MCF 10A (cell line): ENCODE measurements at places on chromosomes 4 and X. TPM values are rescaled to one million over a fixed set of nuclear protein-coding genes. Genes with fewer than 3 reads are reported as not detected.

- no peak overlapping the region for H3K27ac ChIP-seq
- peaks cover 21% of the 10 kb centered on the region for H3K27me3 ChIP-seq
- no peak overlapping the region for H3K4me3 ChIP-seq
- no peaks in the 10 kb centered on the region for H3K36me3 ChIP-seq
- no peak for DNase-seq
- peaks cover 2% of the 10 kb centered on the region for H3K4me1 ChIP-seq
Measured at GRCh38 chr4:3261411-3262207, 12.7 kb downstream of the MSANTD1 start.

The IGFBP7 gene
- total RNA-seq = 55.2 and 61.9 TPM in 2 replicates

- H3K27ac ChIP-seq = no peak overlapping the region
- no peaks in the 10 kb centered on the region for H3K36me3 ChIP-seq
- peaks cover 4% of the 10 kb centered on the region for H3K27me3 ChIP-seq
Measured at GRCh38 chr4:151852202-151852601, 91.4 kb upstream of the GATB start.

GRCh38 chr4:160406263-160406825 is 1303.5 kb downstream of the RAPGEF2 start:
- no peak overlapping the region for H3K4me3 ChIP-seq
- H3K27ac ChIP-seq = no peak overlapping the region
- no peaks in the 10 kb centered on the region for H3K27me3 ChIP-seq
- no peak for DNase-seq
- H3K4me1 ChIP-seq = no peaks in the 10 kb centered on the region
- H3K36me3 ChIP-seq = no peaks in the 10 kb centered on the region

GRCh38 chr4:93835929-93836328 is 7.4 kb downstream of the ATOH1 start:
- no peak overlapping the region for H3K27ac ChIP-seq
- peaks cover 12% of the 10 kb centered on the region for H3K27me3 ChIP-seq

The POU3F4 gene
- not detected in 2 replicates for total RNA-seq

The DACH2 gene
- not detected in 2 replicates for total RNA-seq

GRCh38 chr4:114691865-114692264 is 93.3 kb downstream of the UGT8 start:
- H3K27me3 ChIP-seq = peaks cover 39% of the 10 kb centered on the region
- no peaks in the 10 kb centered on the region for H3K4me1 ChIP-seq
- H3K36me3 ChIP-seq = no peaks in the 10 kb centered on the region
- no peak overlapping the region for H3K4me3 ChIP-seq

DNA sequence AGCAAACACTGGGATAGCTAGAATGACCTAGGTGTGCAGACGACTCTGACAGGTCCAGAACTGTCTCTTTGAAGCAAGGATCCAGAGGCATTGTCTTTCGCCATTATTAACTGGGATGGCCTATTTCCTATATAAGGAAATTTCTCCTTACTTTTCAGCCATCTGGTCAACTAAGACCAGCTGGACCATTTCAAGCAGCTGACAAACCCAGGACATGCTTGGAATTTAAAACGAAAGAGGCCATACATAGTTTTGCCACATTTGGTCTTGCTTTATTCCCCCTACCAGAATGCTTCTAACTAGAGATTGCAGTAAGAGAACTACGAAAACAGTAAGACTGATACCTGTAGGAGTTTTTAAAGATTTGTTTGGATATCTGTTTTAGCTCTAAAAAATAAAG is 87.0 kb downstream of the GLRA2 start:
- H3K36me3 ChIP-seq = no peaks in the 10 kb centered on the region
- no peak overlapping the region for H3K4me3 ChIP-seq
- peaks cover 45% of the 10 kb centered on the region for H3K27me3 ChIP-seq
- H3K27ac ChIP-seq = no peak overlapping the region
- no peaks in the 10 kb centered on the region for H3K4me1 ChIP-seq
- no peak for DNase-seq

The NRK gene
- 0.16 and 0.25 TPM in 2 replicates for total RNA-seq

DNA sequence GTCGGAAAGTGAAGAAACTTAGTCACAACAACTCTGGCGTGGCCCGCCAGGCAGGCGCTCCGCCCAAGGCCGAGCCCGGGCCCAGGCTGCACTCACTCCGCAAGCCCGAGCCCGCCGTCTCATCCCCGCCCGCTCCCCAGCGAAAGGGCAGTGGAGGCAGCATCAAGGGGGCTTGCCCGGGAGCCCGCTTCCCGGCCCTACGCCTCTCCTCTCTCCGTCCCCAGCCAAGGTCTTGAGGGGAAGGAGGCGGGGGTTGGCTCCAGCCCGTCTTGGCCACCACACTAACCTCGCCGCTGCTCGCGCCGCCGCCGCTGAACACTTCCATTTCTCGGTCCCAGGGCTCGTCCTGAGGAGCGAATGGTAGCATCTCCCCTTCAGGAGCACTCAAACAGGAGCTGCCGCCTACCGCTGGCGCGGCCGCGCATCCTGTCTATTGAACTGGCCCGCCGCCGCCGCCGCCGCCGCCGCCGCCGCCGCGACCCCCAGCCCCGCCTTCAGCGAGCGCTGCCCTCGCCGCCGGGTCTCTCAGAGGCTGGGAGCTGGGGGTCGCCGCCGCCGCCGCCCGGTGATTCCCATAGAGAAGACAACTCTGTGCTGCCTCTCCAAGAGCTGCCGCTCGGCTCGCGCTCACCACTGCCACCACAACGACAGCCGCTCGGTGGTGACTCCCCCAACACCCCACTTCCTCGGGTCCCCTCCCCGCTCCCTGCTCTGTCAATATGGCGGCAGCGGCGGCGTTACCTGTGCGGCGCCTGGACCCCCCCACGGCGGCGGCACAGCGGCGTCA is at the start of gene RPS6KA6:
Gene RPS6KA6, minus strand, starts transcription at position 667 of the 787 bp plus-strand sequence. Its CDS starts 300 bp downstream, at position 367.
- DNase-seq = no peak
- no peak within 1 kb of the TSS for H3K27ac ChIP-seq
- no peaks in the 10 kb centered on the region for H3K4me1 ChIP-seq
- no peaks in the 10 kb centered on the region for H3K27me3 ChIP-seq
- H3K4me3 ChIP-seq = no peak within 1 kb of the TSS

The TLR6 gene
- total RNA-seq = 7.7 and 11.4 TPM in 2 replicates

- H3K4me1 ChIP-seq = no peaks in the 10 kb centered on the region
- H3K36me3 ChIP-seq = no peaks in the 10 kb centered on the region
- H3K27ac ChIP-seq = no peak overlapping the region
- no peaks in the 10 kb centered on the region for H3K27me3 ChIP-seq
Measured at GRCh38 chr4:91764085-91764484, 539.7 kb upstream of the GRID2 start.

- no peak overlapping the region for H3K27ac ChIP-seq
- no peaks in the 10 kb centered on the region for H3K36me3 ChIP-seq
- H3K4me1 ChIP-seq = no peaks in the 10 kb centered on the region
Measured at GRCh38 chrX:4588466-4588865, 875.0 kb upstream of the PRKX start.

The FAM9C gene
- total RNA-seq = not detected in 2 replicates

DNA sequence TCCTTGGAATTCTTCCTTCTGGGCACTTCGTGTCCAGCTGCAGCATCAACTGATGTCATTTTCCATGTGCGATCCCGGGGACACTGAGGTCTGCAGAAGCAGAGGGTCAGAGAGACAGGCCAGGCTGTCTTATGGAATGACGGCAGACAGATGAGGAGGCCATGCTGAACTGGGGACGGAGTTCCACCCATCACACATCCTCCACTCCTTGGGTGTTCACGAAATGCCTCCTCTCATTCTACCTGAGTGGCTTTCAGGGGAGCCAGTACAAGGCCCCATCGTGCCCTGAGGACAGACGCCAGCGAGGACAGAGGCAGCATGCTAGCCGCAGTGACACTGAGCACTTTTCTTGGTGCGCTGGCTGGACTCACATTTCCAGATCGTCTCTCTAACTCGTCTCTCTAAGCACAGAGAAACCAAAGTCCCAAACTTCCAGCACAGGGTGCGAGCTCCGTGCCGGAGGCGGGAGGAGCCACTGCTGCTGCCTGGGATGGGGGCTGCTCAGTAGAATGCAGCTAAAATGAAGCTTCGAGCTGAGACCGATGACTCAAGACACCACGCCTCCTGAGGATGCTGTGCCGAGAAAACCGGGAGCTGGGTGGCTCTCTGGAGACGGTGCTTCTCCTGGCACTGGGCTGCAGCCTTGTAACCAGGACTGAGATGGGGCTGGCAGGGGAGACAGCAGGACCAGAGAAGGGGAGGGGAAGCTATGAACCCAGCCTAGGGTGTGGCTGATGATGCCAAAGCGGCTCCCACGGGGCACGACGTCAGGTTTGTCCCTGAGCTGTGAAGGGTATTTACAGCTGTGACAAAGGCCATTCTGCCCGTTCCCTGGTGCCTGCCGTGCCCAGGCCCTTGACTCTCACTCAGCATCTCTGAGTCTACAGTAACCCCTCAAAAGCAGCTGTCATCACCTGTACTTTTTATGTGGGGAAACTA is 8.2 kb downstream of the ABLIM2 start:
- H3K4me1 ChIP-seq = no peaks in the 10 kb centered on the region
- no peak for DNase-seq
- H3K27me3 ChIP-seq = peaks cover 20% of the 10 kb centered on the region
- H3K27ac ChIP-seq = no peak overlapping the region
- H3K36me3 ChIP-seq = peaks cover 4% of the 10 kb centered on the region

DNA sequence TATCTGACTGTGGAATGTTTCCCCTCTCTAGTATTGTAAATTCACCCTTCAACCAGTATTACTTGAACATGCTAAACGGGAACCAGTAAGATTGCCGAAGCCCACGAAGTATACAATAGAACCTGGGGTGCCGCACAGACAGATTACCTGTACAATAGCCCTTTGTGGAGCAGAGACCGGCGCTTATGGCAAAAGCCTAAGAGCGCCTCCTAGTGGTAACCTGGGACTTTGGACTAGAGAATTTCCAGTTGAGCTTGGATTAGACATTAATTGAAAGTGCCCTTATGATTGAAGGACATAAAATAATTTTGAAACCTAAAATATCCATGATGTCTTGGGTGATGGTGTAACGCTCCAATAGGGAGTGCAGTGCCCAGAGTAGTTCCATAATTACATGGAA is 14.1 kb downstream of the ZNF157 start:
- peak; percentile 75 for DNase-seq
- H3K27me3 ChIP-seq = peaks cover 25% of the 10 kb centered on the region
- no peak overlapping the region for H3K4me3 ChIP-seq
- peaks cover 5% of the 10 kb centered on the region for H3K4me1 ChIP-seq

- no peak for DNase-seq
- H3K4me1 ChIP-seq = peaks cover 16% of the 10 kb centered on the region
- H3K27ac ChIP-seq = no peak overlapping the region
- peaks cover 17% of the 10 kb centered on the region for H3K36me3 ChIP-seq
- H3K4me3 ChIP-seq = no peak overlapping the region
Measured at GRCh38 chrX:49187526-49187925, 1.4 kb upstream of the PRICKLE3 start.

DNA sequence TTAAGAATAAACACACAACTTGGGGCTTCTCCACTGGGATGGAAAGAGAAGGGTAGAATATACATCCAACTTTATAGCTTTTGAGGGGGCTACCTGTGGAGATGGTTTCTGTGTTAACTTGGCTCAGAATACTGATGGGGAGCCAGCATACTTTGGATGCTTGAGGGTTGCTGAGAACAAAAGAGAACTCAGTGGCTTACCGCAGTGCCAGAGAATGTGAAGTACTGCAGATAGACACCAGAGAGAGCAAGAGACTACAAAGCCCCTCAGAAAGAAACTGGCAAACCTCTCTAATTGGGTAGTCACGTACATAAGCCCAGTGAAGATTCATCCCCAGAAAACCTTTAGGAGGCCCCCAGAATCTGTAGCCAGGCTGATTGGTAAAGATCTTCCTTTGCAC is 214.4 kb downstream of the DCHS2 start:
- no peaks in the 10 kb centered on the region for H3K4me1 ChIP-seq
- H3K27ac ChIP-seq = no peak overlapping the region
- H3K4me3 ChIP-seq = no peak overlapping the region
- no peaks in the 10 kb centered on the region for H3K27me3 ChIP-seq

The PCDH7 gene
- 3.6 and 5.6 TPM in 2 replicates for total RNA-seq

DNA sequence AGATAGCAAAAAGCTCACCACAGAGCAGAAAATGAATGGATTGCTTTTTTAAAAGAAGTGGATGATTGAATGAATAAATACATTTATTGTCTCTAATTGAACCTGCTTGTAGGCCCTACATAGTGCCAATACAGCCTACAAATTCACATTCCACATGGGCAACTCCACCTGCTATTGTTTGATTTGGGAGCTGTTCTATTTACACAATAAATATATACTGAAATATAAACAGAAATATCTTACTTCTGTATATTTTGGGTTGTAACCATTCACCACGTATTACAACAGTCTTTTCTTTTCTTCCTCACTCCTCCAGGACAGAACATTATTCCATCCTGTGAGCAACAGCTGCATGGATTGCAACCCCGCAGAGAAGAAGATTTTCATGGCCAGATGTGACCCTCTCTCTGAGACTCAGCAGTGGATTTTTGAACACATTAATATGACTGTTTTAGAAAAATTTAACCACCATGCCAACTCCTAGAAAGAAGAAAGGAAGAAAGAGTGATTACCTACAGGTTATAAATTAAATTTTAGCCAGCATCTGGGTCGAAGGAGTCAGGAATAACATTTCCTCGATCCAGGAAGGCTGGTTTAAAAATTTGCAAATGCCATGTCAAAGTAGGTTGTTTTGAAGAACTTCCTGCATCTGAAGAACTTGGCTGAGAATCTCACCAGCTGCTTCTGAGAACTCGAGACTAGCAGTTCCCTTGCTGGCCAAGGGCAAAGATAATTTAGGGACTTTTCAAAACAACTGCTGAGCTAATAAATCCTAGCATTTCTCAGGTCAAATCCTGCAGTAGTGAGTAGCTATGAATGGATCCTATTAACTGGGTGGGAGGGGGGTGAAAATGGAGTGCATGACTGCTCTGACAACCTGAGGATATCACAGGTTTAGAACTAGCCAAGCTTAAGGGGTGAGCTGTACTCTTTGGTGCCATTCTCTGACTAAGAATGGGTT is 128.7 kb upstream of the GALNT7 start:
- no peak overlapping the region for H3K27ac ChIP-seq
- H3K27me3 ChIP-seq = no peaks in the 10 kb centered on the region
- H3K36me3 ChIP-seq = no peaks in the 10 kb centered on the region
- H3K4me3 ChIP-seq = no peak overlapping the region
- DNase-seq = no peak

DNA sequence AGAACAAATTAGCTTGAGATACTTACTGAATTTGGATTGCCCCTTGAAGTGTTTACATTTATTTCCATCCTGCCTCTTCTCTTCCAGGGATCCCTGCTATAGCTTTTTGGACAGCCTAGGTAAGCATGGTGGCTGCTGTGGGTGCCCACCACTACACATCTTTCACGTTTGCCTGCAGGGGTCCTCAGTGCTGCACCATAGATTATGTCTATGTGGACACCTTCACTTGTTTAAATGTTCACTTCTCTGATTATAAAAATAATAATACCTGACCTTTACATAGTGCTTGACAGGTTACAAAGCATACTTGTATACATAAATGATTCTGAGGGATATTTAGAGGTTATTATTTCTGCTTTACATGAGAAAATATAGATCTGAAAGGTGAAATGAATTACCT is 67.9 kb upstream of the SLC4A4 start:
- H3K36me3 ChIP-seq = no peaks in the 10 kb centered on the region
- H3K27ac ChIP-seq = no peak overlapping the region
- no peaks in the 10 kb centered on the region for H3K27me3 ChIP-seq
- no peak overlapping the region for H3K4me3 ChIP-seq
- peak; percentile 67 for DNase-seq
